ENCODE measurements at places on chromosomes 11 and 22.

GRCh38 chr11:111730871-111731591, 35.2 kb downstream of the PPP2R1B start:
- peak; percentile 59 for DNase-seq

- DNase-seq: no peak
Observed at GRCh38 chr22:43232445-43232844, 45.5 kb upstream of the TTLL12 start.

DNA sequence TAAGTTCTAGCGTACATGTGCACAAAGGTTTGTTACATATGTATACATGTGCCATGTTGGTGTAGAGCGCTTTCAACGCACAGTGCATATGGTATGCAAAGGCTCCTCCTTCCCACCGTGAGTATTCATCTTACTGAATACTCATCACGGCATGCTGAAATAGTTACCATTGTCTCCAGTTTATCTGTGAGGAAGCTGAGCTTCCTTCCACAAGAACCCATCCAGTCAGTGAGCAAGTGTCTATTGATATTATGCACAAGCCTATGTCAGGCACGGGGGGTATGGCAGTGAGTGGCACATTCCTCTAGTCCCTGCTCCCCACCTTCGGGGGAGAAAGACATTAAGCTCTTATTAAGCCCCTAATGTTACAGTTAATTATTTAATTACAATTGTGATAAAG, 28.1 kb downstream of the INSC start:
- no peak for DNase-seq

DNA sequence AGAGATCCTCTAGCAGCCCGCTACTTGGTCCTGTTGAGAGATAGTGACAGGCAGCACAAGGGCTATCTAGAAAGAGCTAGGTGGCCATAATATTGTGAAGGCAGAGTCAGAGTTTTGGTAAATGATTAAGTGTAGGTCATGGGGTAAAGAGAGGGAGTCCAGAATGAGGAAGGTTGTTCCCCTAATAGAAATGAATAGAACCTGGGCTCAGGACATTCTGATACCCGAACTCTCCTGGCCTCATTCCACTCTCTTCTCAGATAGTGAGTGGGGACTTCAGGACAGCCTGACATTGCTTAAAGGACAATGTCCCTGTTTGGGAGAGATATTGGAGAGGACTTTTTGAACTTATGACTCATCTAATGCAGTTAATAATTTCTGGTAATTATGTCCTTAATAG, 20.6 kb downstream of the SLC5A1 start:
- no peak for DNase-seq

DNA sequence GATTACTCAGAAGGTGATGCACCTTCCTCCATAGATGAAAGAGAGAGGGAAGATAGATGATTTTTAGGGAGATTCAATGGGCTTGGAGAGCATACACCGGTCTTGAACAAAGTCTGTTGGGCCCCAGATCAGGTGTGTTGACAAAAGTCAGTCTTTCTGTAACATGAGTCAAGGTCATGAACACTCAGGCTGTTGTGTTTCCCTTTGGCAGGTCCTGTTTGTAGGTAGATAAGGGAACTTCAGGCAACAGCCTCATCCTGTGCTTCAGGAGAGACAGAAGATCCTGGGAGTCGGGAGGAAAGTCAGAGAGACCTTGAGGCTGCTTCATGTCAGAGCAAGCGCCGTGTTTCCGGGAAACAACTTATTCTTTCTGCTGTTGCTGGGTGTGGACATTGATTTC, 703.1 kb downstream of the BRD1 start:
- DNase-seq: no peak

- no peak for DNase-seq
Observed at GRCh38 chr22:35400501-35400790, 506 bp downstream of the MCM5 start.

DNA sequence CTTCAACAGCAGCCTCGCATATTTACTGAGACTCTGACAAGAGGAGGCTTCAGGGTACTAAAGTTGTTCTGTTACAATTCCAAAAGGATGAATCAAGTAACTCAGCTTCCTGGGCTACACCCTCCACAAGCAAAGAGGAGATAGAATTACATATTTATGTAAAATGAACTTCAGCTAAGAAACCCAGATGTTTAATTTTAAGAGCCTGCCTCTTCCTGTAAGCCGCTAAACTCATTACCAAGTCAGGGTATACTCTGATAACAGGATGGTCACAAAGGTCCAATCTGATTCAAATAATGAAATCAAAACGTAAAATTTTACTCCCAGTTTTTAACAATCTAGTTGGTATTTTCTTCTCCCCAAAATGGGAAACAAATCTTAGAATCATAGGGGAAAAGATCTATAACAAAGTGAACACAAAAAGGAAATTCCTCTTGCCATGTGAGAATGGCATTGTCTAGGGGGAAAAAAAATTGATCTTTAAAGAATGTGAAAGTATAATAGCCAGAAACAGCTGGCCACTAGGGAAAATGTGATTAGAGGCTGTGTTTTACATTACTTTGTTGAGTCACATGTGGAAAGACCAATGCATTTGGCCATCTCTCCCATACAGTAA, 30.9 kb downstream of the CHEK2 start:
- DNase-seq: no peak

GRCh38 chr11:124518989-124519451, 24.4 kb downstream of the OR8B12 start:
- DNase-seq: no peak

- DNase-seq: peak; percentile 65
Observed at GRCh38 chr11:64164392-64165312, 1.3 kb downstream of the MACROD1 start.

GRCh38 chr11:62688491-62688890, 839 bp downstream of the LRRN4CL start:
- no peak for DNase-seq

DNA sequence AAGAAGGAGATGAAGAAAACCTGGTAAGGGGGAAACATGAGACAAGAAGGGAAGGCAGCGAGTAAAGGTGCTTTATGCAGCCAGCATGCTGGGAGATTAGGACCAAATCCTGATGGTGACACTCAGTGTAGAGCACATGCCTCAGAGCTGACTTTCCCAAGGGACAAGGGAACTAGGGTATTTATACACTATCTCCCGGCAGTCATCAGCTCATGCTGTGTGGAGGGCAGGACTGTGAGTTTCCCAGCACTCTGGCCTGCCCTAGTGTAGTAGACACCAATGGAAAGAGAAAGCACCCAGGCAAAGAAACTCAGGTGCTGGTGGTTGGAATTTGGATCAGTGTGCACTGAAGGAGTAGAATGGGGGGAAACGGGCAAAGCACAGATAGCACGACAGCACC, 128.3 kb upstream of the CSNK2A3 start:
- DNase-seq: peak; percentile 38

DNA sequence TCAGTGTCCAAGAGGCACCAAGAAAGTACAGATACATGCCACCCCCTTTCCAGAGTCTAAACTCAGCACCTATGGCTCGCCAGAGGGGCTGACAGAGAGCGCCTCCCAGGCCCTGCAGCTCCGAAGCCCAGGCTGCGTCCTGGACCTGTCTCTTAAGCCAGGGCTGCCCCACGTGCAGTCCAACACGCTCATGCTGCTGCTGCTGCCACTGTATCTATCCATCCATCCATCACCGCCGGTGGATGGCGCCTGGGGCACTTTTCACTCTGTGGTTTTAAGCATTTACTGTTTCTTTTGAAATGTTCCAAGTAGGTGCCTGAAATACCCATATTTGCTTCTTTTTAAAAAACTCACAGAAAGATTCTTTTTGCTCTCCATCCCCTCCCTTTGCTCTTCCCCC, 41.8 kb downstream of the MACROD1 start:
- DNase-seq: no peak

- no peak for DNase-seq
Observed at GRCh38 chr11:83162377-83162776, 5.4 kb downstream of the PCF11 start.

DNA sequence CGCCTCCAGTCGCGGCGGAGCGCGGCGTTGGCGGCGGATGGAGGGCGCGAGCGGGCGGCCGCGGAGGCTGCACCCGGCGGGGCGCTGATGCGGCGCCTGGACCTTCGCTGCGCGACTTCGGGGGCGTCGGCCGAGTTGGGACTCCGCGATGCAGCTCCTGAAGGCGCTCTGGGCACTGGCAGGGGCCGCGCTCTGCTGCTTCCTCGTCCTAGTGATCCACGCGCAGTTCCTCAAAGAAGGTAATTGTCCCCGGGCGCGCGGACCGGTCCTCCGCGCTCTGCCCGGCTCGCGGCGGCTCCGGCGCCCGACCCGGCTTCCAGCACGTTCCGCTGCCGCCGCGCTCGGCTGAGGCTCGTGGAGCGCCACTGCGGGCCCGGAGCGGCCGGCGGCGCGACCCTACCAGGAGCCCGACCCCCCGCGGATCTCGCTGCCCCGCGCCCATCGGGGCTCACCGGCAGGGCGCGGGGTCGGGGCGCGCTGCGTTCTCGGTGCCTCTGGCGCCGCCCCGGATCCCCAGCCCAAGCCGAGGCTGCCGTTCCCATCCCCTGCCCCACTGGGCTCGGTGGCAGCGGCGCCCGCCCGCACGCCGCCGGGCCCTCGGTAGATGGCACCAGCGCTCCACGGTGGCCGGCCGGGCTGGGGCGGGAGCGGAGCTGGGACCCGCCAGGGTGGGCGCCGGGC, 1251.2 kb downstream of the BRD1 start:
- DNase-seq: no peak

GRCh38 chr11:22670830-22671229, 4.4 kb downstream of the GAS2 start:
- no peak for DNase-seq

GRCh38 chr22:43356881-43357280, 13.7 kb upstream of the SCUBE1 start:
- DNase-seq: no peak

DNA sequence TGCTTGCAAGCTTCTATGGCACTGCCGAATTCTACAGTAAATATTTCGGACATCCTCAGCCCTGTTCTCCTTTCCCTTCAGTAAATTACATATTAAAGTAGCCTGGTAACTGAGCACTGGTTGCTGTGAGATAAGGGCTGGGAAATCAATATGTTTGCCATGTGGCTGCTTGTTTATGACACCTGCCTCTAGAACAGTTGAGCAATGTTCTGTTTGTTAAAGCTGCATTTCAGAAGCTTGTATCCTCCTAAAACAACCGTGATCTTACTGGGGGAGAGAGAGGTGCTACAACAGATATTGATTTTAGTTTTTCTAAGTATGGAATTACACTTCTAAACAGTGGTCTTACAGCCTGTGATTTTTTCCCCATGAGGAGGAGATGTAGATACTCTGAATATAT, 39.4 kb downstream of the ZBTB16 start:
- DNase-seq: no peak

DNA sequence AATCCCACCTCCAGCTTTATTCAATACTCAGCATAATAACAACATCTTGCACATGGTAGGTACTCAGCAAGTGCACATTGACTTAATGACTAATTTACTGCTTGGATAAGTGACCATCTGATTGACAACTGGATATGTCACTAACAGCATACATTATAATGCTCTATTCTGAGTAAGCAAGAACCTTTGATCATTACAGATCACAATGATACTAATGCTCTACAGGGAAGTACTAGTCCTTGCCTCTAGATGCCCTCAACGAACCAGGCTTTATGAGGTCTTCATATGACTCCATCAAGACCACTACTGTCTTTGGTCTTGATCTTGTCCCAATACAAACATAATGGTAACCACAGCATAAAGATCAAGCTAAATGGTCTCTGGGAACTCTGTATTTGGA, 167.6 kb upstream of the MTMR2 start:
- DNase-seq: no peak
